HCT116 (cell line): ENCODE measurements at places on chromosomes 4 and X. TPM values are rescaled to one million over a fixed set of nuclear protein-coding genes. Genes with fewer than 3 reads are reported as not detected.

MAGEB1 gene
- total RNA-seq, result 0.69 TPM

SMIM10L2A gene
- total RNA-seq, result 1.5 TPM

THOC2 gene
- 85.3 TPM for total RNA-seq

ZFP92 gene
- total RNA-seq, result not detected

- H3K4me1 ChIP-seq, result peaks cover 29% of the 10 kb centered on the region
- H3K27ac ChIP-seq, result no peak overlapping the region
- no peaks in the 10 kb centered on the region for H3K27me3 ChIP-seq
- H3K4me3 ChIP-seq, result no peak overlapping the region
Measured at GRCh38 chr4:39626261-39626660, 12.4 kb downstream of the SMIM14 start.

DNA sequence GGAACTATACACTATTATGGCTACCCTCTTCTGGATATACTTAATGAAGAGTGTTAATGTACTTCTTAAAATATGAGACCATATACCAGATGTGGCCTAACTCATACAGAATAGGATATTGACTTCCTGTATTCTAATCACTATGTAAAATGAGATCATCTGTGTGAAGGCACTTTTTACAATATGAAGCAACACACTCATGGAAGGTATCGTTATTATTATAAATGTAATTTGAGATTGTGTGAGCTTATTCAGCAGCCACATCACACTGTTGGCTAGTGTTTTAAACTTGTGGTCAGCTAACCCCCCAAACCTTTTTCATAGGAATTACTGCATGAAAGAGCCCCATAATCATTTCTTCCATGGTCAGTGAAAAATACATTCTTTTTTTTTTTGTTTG lies 281.8 kb upstream of the TEX13A start:
- H3K36me3 ChIP-seq, result no peaks in the 10 kb centered on the region
- no peak overlapping the region for H3K27ac ChIP-seq
- H3K4me1 ChIP-seq, result no peaks in the 10 kb centered on the region
- no peak for DNase-seq

DNA sequence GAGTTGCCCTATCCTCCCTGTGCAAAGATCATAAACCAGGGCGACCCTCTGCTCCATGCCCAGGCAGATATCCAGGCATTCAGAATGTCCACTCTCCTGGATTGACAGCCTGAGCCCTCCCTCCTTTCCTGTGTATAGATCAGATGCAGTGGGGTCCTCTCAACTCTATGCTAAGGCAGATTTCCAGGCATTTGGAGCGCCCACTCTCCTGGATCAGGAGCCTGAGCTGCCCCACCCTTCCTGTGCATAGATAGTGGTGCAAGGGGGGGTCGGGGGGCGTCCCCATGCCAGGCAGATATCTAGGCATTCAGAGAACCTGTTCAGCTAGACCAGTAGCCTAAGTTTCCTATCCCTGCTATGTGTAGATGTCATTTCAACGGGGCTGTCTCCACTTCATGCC lies 941.1 kb downstream of the PCDH19 start:
- no peaks in the 10 kb centered on the region for H3K27me3 ChIP-seq
- no peak overlapping the region for H3K27ac ChIP-seq
- H3K4me3 ChIP-seq, result no peak overlapping the region
- H3K4me1 ChIP-seq, result no peaks in the 10 kb centered on the region

- no peaks in the 10 kb centered on the region for H3K36me3 ChIP-seq
- H3K4me3 ChIP-seq, result no peak overlapping the region
- no peaks in the 10 kb centered on the region for H3K4me1 ChIP-seq
- no peaks in the 10 kb centered on the region for H3K27me3 ChIP-seq
- no peak overlapping the region for H3K27ac ChIP-seq
Measured at GRCh38 chrX:111020283-111020682, 75.7 kb upstream of the PAK3 start.

GRCh38 chr4:160406263-160406825 lies 1303.5 kb downstream of the RAPGEF2 start:
- H3K4me1 ChIP-seq, result no peaks in the 10 kb centered on the region
- DNase-seq, result no peak
- no peaks in the 10 kb centered on the region for H3K27me3 ChIP-seq

GRCh38 chr4:157664726-157665125 lies 444.2 kb downstream of the GRIA2 start:
- peak; percentile 6 for DNase-seq
- no peaks in the 10 kb centered on the region for H3K36me3 ChIP-seq
- H3K4me1 ChIP-seq, result peaks cover 11% of the 10 kb centered on the region
- H3K27me3 ChIP-seq, result no peaks in the 10 kb centered on the region
- no peak overlapping the region for H3K4me3 ChIP-seq
- H3K27ac ChIP-seq, result no peak overlapping the region

DNA sequence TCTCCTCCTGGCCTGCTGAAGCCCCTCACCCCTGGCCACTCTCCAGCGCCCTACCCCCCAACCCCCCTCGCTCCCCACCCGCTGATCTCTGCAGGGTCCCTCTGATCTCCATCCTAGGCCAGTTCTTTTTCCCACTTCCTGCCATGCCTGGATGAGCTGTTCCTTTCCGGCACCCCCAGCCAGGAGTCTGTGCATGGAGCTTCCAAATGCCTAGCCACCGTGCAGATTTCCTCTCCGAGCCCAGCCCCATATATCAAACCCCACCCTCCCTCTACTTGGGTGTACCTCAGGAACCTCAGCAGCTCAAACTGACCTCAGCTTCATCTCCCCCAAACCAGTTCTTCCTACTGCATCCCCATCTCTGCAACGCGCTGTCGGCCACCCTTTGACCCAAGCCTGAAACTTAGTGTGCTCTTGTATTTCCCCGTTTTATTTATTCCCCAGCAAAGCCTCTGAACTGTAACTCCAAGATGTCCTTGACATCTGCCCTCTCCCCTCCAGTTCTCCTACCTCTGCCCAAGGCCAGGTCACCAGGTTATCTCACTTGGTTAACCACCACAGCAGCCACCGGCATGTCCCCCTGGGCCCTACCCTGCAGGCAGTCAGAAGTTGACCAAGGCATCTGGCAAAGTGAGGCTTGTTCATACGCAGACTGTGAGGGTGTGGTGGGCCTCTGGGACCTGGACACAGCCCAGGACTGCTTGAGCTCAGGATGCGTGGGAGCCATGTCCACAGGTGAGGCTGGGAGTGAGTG lies 194.9 kb upstream of the PSAPL1 start:
- no peak for DNase-seq
- H3K27me3 ChIP-seq, result peaks cover 10% of the 10 kb centered on the region
- no peak overlapping the region for H3K4me3 ChIP-seq

- no peak for DNase-seq
- H3K36me3 ChIP-seq, result no peaks in the 10 kb centered on the region
- no peaks in the 10 kb centered on the region for H3K4me1 ChIP-seq
- no peak overlapping the region for H3K27ac ChIP-seq
- H3K27me3 ChIP-seq, result no peaks in the 10 kb centered on the region
- no peak overlapping the region for H3K4me3 ChIP-seq
Measured at GRCh38 chr4:146368209-146368608, 153.5 kb downstream of the SLC10A7 start.
